IMR-90 (cell line): ENCODE measurements at places on chromosomes 5 and 9. TPM values are rescaled to one million over a fixed set of nuclear protein-coding genes. Genes with fewer than 3 reads are reported as not detected.

SLC6A19 gene
- total RNA-seq, result not detected in 2 replicates

PDGFRB gene
- 81.9 and 108 TPM in 2 replicates for total RNA-seq

DEPDC1B gene
- total RNA-seq, result 9.3 and 10.0 TPM in 2 replicates

PIP5K1B gene
- not detected in 2 replicates for total RNA-seq

DCP2 gene
- total RNA-seq, result 18.6 and 30.6 TPM in 2 replicates

TMEM215 gene
- not detected in 2 replicates for total RNA-seq

FAM169A gene
- under 0.01 TPM in 2 replicates for total RNA-seq

PCDHA9 gene
- total RNA-seq, result under 0.01 TPM in 2 replicates

LOX gene
- total RNA-seq, result 261 and 277 TPM in 2 replicates

CD72 gene
- total RNA-seq, result 0.36 TPM in 1 of 2 replicates, not detected in the other

IL4 gene
- not detected in 2 replicates for total RNA-seq

SPZ1 gene
- not detected in 2 replicates for total RNA-seq

PCDHGA3 gene
- total RNA-seq, result 1.4 and 1.7 TPM in 2 replicates

ANKDD1B gene
- 0.28 TPM in 1 of 2 replicates, not detected in the other for total RNA-seq

OR1N2 gene
- total RNA-seq, result not detected in 2 replicates
